ENCODE measurements at places on chromosomes 1 and 21. TPM values are rescaled to one million over a fixed set of nuclear protein-coding genes. Genes with fewer than 3 reads are reported as not detected.

FAM177B gene
- 0.13 TPM for polyA plus RNA-seq

DIO1 gene
- not detected for polyA plus RNA-seq

DNA sequence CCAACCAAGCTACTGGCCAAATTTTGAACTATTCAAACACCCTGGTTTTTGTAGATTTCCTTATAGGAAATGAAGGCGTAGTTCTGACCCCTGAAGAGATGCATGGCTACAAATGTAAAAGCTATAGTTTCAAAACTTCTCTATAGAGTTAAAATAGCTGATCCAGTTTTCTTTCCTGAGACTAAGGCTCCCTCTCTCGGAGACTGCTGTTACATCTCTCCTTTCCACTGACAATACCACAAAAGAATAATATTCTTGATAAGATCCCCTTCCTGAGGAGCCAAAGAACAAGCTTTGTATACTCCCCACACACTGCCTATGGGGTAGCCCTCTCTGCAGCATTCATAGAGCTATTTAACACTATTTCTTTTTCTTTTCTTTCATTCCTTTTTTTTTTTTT, 6.7 kb upstream of the CFAP126 start:
- DNase-seq, result no peak

DNA sequence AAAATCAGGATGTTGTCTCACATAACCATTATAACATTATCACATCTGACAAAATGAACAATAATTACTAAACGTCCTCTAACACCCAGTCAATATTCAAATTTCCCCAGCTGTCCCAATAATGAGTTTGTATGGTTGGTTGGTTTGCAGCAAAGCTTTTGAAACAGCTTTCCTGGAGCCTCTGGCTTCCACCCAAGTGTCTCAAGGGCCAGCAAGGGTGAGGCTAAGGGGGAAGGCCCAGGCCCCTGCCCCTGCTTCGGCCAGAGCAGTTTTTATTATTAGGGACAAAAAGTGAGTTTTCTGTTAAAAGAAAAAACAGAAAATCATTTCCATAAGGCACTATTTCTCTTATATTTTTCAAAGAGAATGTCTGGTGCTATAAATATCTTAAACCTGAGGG, 19.1 kb upstream of the AVPR1B start:
- no peak for DNase-seq

DNA sequence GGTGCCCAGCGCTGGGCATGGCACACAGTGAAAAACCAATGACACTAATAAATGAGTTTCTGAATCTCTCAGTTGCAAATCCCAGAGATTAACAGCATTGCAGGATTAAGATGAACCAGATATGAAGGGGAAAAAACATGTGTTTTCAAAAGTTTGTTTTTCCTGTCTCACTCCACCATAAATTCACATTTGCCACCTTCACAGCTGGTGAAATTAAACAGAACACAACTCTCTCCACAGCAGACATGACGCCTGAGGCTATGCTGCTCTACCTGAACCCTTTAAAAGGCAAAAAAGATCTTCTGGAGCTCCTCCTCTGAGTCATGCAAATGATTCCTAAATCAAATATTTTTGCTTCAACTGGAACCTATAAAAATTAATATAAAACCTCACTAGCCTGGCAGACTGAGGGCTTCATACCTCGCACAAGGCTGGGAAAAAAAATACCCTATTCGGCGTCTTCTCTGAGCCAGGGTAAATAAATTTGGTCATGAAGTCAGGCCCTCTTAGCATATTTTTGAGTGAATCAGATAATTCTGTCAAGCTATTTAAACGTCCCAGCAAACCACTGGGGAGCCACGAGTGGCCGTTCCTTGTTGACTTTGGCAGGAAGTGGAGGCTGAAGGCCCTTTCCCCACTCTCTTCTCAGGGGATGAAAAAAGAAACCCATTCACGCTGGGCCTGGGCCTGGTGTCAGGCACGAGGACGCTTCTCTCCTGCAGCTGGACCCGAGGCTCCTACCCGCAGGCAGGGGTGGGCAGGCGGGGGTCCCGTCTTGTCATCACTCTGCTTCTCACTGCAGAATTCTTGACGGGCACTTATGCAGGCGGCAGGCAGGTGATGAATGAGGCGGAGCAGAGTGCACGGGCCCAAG, 53.0 kb downstream of the DMRTB1 start:
- no peak for DNase-seq

DNA sequence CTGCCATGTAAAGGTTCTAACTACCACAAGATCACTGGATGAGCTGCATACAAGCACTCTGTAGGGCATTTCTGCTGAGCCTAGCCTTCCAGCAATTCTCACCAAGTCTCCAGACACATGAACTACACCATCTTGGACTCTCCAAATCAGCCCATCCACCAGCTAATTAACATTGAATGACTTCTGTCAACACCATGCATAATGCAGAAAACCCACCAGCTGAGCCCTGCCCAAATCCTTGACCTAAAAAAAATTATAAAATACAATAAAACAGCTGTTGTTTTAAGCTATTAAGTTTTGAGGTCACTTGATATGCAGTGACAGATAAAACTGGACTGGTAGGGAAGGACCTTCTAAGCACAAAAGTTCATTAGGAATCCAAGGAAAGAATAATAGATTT, 44.3 kb upstream of the ATP1B1 start:
- DNase-seq, result no peak
